ENCODE measurements at places on chromosomes 3 and 15.
A peak's percentile ranks its signal among the peaks of the same experiment; 100 is the strongest.

DNA sequence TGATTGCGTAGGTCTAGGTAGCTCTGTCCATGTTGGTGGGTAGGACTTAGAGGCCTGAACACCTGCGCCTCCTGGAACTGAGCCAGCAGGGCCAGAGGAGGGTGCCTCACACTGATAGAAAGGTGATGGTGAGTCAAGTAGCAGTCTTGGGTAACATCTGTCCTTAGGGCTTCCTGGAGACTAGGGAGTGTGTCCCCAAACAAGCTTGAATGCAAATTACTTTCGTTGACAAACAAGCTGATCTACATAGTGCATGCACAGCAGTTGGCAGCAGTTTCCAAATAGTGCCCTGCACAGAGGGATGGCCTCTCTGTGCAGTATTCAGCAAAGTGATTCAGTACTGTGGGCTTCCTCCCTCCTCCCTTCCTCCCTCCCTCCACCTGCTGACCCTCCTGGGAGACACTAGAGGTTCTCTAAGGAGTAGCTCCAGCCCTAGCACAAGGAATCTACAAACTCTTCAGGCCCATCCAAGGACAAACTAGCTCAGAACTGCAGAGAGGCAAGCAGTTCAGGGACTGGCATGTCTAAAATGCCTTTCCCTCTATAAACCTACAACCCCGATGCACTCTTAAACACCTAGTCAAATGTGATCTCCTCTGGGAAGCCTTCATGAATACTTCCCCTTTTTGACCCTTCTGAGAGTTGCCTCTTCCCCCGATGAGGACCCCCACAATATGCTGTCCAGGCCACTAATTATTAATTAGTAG is 61.0 kb downstream of the TLE3 start:
- DNase-seq = no peak

- DNase-seq = no peak
Observed at GRCh38 chr15:64004056-64004455, 42.2 kb downstream of the DAPK2 start.

- DNase-seq = no peak
Observed at GRCh38 chr3:195916291-195916690, 7.9 kb upstream of the TNK2 start.

- no peak for DNase-seq
Observed at GRCh38 chr3:22729212-22729611, 473.9 kb upstream of the UBE2E2 start.

DNA sequence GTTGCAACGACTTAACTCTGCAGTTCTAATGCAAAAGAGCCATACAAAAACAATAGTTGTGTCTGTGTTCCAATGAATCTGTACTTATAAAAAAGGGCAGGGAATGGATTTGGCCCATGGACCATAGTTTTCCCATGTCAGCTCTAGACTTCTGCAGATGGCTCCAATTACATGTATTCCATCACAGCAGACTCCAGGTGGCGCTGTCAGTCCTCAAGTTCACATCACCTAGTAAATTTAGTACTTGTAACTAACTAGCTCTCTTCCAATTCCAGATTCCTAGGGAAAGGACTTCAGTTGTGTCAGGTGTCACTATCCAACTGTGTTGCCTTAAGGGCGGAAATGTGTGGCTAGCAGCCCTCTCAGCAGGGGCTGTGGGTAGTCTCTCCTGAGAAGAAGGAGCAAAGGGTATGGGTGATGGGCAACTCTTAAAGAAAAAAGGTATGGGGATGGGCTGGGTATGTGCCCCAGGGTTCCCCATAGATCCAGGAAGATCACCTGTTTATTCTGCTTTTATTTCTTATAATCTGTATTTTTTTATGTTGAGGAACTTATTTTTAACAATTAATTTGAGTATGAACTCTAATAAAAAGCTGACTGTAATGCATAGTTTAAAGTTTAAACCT is 36.2 kb downstream of the BBS4 start:
- DNase-seq = peak; percentile 37

- DNase-seq = no peak
Observed at GRCh38 chr3:177141471-177141870, 55.8 kb downstream of the TBL1XR1 start.

GRCh38 chr3:16809482-16809881 is 75.3 kb upstream of the PLCL2 start:
- no peak for DNase-seq

DNA sequence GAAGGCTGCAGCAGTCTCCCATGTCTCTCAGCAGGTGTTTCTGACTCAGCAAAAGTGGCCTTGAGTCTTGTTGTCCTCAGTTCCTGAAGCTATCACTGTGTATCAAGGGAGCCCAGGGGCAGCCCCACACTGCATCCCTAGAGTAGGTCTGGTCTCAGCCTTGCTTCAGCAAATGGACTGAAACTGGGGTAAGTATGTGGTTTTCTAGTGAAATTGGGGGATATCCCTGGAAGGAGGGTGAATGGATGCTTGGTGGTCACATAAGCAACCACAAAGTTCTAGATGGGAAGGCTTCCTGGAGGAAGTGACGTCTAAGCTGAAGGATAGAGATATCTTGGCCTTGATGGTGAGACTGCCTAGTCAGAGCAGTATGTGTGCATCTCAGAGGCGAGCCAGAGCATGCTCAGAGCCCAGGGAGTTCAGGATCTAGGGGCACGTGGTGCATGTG is 38.4 kb downstream of the TMEM158 start:
- DNase-seq = no peak

- no peak for DNase-seq
Observed at GRCh38 chr3:159884661-159885402, 103.8 kb upstream of the IL12A start.

GRCh38 chr3:85576697-85577200 is 618.0 kb downstream of the CADM2 start:
- no peak for DNase-seq
